ENCODE measurements at places on chromosomes 3 and 15.

- peak; percentile 85 for DNase-seq
These were observed 167.4 kb downstream of the GAP43 start for GRCh38 chr3:115790759-115791158.

DNA sequence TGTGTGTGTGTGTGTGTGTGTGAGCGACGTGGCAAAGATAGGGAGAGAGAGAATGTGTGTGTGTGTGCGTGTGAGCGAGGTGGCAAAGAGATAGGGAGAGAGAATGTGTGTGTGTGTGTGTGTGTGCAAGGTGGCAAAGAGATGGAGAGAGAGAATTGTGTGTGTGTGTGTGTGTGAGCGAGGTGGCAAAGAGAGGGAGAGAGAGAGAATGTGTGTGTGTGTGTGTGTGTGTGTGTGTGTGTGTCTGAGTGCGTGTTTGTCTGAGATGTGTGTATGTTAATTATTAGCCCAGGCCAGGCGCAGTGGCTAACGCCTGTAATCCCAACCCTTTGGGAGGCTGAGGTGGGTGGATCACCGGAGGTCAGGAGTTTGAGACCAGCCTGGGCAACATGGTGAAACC, 154.6 kb upstream of the RGMA start:
- no peak for DNase-seq

DNA sequence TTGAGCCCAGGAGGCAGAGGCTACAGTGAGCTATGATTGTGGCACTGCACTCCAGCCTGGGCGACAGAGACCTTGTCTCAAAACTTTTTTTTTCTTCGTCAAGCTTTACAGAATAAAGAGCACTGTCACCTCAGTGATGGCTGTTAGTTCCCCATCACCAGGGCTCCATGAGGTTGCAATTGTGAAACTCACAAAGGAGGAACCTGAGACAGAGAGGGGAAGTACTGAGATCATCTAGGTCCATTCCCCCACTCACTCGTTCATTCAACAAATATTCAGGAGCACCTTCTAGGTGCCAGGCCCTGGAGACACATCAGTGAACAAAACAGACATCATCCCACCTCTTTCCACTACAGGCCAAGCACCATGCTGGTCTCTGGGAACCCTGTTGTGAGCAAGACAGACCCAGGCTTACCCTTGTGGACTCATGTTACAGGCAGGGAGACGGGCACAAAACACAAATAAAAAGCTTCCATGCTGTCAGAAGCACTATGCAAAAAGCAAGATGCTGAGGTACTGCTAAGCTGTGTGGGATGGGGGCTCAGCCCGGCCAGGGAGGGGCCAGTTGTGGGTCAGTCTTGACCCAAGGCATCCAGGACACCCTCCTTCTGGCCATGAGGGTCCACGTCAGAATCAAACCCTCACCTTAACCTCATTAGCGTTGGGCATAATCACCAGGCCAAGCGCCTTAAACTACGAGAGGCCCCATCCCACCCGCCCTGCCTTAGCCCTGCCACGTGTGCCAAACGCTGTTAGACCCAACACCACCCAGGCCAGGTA, 2.1 kb upstream of the RHO start:
- DNase-seq, result no peak

DNA sequence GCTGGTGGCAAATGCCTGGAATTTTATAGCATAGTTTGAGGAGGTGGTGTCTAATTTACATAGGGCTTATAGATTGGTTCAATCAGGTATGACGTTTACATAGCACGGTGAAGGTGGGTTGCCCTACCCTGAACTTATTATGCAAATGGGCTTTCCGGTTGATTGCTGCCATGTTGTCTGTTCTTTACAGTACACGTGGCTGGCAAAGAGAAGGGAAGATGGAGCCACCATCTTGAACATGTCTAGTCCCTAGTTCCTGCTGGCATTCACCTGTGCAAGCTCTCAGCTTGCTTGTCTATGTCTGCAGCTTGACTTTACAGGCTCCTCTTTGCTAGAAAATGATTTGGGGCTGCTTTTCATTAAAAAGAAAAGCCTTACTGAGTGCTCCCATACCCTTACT, 14.0 kb upstream of the STAC start:
- no peak for DNase-seq

DNA sequence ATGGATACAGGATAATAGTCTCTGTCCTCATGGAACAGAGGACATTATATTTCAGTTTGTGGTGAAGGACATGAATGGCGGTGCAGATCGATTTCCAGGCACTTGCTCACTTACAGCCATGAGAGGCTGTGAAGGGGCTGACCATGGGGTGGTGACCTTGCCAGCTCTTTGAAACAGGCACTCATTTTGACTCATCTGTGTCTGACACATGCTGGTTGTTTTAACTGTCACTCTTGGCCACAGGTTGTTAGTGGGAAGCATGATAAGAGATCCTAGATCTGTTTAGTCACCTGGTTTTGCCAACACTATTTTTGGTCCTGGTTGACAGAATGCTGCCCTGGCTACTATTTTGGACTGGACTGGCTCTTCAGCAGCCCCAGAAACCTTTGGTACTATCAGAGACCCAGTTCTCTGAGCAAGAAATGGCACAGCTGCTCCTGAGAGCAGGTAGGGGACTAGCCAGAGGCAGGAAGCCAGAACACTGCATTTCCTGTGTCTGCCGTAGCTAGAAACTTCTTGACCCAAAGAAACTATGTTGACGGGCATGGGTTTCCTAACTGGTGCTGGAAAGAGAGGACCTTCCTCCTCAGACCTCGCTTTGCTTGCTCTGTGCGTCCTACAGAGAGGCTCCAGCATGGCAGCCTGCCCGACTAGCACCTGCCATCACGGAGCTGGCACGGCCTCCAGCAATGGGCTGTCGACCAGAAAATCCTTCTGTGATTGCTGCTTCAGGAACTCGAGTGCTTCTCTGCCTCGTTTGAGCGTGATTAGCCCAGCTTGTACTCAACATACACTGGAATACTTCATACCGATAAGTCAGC, 6.3 kb downstream of the PXYLP1 start:
- peak; percentile 65 for DNase-seq

- no peak for DNase-seq
These were observed 20.3 kb downstream of the PDZRN3 start for GRCh38 chr3:73604451-73604850.

GRCh38 chr3:143875546-143875945, 27.3 kb upstream of the SLC9A9 start:
- DNase-seq, result no peak

GRCh38 chr15:33941279-33942063, 26.8 kb upstream of the CHRM5 start:
- no peak for DNase-seq

GRCh38 chr3:49131040-49131439, 1.8 kb downstream of the LAMB2 start:
- DNase-seq, result no peak

DNA sequence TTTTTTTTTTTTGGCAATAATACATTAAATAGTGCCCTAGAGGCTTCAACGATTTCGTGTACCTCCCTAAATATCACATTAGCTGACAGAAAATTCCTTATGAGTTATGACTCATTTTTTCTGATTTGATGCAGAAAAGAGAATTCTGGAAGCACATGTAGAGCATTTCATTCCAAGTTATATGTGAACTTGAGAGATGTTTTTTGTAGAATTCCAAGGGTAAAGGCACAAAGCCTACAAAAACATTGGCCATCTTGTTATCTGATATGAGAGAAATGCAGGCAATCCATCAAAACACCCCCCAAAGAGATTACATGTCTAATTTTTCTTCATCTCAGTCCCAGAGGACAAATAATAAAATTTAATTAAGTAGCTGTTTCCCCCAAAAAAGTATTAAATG, 6.7 kb upstream of the PFN2 start:
- DNase-seq, result no peak

All from activated CD4-positive, alpha-beta T cell treated with anti-CD3 and anti-CD28 coated beads, Interleukin-10, Interleukin-2, amounts not matched to agents 100 ng/mL and 50 ng/mL, durations not matched to agents 16 hours and 8 hours (primary cell).